ENCODE measurements at places on chromosomes 1 and 21.

DNA sequence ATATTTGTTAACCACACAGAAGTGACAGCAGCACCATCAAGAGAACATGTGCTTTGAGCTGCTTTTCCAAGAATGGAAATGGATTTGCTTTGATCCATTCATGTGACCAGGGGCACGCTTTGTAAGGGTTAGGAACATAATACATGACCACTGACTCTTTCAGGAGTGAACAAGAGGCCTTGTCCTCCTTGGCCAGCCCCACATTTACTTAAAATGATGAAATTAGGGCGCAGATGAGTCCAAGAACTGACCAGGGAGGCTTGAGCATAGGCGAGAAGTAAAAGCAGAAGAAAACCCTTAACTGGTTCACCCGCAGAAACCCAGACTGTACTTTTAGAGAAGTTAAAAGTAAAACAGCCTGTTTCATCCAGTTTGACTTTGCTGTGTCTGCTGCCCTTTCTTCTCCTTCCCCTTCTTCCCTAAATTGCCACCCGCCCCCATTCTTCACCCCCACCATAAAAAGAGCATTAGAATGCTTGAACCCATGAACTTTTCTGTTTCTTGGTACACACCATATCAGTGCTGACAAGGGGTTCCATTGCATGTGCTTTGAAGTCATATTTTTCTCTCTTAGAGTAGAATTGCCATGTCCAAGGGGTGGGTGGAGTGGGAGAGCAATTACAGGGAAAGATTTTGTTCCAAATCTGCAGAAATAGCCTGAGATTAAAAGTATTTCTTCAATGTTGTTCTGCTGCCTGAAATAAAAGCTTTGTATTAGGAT, 2.6 kb upstream of the GLUL start:
- no peak for DNase-seq

DNA sequence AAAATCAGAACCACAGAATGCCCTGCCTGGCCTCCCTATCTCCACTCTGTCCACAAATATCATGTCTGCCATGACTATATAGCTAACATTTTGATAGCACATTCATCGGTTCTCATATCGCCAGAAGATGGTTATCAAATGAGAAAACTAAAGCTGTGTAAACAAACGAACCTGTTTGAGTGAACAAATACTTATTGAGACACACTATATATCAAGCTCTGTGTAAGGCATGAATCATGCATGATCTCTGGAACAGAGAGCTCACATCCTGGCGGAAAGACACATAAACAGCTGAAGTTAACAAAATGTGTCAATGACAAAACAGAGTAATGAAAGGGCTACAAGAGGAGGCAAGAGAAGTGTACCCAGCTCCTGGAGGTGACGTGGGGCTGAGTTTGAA, 13.1 kb downstream of the KCND3 start:
- no peak for DNase-seq

DNA sequence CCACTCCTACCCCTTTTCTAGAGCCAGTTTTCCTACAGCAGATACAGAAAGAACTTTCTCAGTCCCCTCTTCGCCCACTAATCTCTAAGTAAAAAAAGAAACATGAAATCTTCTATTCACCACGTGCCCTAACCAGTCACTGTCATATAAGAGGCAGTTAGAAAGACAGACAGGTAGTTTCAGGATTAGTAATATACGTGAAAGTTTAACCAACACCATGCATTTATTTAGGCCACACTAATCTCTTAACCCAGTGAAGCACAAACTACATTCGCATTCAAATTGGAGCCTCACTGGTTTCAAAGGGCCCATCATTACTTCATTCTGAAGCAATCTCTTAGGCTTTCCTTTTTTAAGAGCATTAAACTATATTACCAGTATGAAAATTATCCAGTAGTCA, 10.1 kb downstream of the GPATCH2 start:
- no peak for DNase-seq

DNA sequence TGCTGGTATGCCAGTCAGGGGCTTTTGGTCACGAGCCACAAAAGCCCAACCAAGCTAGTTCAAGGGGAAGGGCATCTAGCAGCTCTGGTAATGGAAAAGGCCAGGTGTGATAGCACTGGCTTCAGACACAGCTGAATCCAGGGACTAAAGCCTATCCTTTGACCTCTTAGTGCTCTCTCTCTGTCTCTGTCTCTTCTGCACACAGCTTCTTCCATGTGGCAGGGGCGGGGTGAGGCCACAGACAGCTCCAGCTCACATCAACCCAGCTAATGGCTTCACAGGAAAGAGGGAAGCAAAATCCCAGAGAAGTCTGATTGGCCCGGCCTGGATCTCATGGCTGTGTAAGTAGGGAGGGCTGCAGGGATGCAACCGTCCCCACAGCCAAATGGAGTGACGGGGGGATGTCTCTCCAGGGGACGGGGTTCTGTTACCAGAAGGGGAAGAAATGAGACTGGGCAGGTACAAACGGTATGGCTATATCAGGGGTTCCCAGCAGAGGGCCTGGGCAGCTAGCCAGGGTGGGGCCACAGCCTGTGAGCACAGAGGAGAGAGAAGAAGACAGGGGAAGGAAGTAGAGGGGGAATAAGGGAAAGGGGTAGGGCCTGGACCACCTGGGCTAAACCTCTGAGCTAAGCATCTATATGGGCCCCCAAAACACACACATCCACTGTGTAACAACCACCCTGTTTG, 42.4 kb downstream of the FBXO2 start:
- DNase-seq = no peak

DNA sequence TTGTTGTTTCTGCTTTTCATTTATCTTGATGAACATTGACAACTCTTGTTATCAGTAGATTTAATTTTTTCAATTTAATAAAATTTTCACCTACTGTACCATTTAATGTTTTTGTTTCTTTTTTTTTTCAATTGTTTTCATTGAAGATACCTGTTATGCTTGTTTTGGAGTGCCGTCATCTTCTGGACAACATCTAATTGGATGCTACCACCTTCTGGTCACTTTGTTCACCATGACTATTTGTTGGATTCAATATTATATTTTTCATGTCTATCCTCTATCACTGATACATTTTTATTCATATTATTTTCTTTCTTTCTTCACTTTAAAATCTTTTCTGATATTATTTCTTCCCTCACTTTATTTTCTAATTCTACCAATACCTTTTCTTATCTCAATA, 14.0 kb downstream of the KRTAP21-2 start:
- no peak for DNase-seq

DNA sequence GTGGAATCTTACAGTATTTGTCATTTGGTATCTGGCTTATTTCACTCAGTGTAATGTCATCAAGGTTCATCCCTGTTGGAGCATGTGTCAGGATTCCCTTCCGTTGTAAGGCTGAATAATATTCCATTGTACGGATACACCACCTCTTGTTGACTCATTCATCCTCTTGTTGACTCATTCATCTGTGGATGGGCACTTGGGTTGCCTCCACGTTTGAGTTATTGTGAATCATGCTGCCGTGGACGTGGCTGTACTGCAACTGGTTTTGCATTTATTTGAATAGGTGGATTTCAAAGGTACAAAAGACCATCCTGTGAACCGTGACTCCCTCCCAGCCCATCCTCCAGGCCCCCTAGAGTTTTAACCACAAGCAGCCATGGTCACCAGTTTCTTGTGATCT, 11.9 kb upstream of the TCP10L start:
- no peak for DNase-seq

GRCh38 chr1:113938192-113938591, 9.1 kb downstream of the HIPK1 start:
- no peak for DNase-seq

DNA sequence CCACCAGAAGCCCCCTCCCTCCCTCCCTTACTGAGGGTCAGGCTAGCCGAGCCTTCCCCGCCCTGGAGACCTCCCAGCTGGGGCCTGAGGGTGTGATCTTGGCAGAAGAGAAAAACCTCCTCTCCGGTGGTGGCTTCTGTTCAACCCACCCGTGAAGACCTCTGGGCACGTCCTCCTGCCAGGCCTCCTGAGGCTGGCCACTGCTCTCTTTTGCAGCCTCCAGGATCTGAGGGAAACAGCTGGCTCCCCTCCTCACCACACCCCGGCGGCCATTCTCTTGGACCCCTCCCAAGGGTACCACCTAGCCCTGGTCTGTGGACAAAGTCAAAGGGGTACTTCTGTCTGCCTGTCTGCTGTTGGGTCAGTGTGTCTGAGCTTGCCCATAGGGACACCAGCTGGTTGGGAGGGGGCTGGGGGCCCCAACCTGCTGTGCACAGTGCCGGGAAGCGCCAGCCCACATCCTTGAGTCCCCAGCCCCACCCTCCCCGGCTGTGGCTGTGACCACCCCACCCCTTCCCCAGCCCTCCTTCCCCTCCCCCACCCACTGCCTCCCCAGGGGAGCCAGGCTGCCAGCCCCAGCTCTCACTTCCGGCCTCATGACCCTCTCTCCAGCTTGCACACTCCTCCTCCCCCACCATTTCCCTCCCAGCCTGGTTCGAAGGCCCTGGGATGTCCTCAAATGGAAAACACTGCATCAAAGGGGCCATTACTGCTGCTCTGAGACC, 48.1 kb downstream of the AHDC1 start:
- no peak for DNase-seq

DNA sequence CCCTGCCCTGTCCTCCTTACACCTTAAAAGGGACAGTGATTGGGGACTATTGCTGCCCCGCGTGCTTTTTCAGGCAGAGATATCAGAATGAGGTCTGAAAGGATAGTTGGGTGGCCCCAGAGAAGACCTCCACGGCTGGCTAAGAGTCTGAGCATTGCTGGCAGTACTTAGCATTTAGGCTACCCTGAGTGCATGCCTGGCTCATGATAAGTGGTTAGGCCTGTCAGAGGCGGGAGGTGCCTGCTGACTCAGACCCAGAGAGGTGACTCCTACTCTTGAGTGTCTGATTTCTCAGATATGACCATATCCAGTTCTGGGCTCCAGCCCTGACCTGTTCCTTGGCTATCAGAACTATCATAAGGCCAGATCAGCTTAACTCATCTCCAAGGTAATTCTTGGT, 213.7 kb downstream of the PBX1 start:
- DNase-seq = no peak

DNA sequence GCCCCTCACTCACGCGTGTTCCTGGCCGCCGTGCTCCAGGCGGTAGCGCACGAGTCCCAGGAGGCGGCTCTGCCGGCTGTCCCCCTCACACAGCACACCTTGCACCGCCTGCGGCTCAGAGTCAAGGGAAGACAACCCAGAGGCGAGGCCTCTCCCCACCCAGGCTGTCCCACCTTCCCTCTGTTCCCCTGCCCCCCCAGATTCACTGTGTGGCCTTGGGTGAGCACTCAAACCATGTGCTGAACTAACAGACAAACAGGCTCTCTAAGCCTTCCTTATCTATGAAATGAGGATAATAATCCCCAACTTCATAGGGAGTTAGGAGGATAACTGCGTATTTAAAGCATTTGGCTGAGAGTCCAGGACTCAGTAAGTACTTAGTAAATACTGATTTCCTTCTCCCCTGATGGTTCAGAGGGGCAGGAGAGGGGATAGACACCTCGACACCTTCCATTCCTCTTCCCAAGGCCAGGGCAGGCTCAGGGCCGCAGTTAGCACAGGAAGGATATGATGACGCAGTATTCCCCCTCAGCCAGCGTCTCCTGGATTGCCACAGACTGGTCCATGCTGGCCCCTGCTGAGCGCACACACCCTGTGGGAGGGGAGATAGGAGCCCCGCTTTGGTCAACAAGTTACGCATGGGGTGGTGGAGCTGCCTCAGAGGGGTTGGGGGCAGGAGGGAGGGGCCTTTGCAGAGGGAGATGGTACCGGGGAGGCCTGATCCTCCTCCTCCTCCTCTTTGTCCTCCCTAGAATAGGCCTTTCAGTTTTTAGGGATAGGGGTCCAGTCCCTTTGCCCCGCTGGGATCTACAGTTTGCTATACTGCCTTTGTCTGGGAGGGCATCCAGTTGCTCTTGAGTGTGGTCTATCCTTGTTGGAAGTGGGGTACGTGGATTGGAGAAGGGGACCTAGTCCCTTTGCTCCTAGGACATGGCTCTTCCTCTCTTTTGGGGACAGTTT, 830 bp downstream of the INPP5B start:
- no peak for DNase-seq

GRCh38 chr1:16607433-16607851, 5.9 kb downstream of the NBPF1 start:
- DNase-seq = no peak

- no peak for DNase-seq
These were observed at the start of gene BRINP2 for GRCh38 chr1:177170756-177171535. Gene BRINP2, plus strand, starts transcription at chr1:177170958. Its CDS starts 58,919 bp downstream, at chr1:177229877.

DNA sequence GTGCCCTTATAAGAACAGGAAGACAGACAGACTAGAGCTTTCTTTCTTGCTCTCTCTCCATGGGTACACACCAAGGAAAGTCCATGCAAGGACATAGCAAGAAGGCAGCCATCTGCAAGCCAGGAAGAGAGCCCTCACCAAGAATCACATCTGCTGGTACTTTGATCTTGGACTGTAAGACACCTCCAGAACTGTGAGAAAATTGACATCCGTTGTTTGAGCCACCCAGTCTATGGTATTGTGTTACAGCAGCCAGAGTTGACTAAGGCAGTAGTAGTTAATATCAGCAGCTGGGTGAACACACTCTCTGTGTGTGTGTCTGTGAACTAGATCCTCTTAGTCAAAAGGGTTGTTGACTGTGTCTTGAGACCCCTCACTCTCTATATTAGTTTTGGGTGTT, 53.8 kb upstream of the PPP2R5A start:
- no peak for DNase-seq

DNA sequence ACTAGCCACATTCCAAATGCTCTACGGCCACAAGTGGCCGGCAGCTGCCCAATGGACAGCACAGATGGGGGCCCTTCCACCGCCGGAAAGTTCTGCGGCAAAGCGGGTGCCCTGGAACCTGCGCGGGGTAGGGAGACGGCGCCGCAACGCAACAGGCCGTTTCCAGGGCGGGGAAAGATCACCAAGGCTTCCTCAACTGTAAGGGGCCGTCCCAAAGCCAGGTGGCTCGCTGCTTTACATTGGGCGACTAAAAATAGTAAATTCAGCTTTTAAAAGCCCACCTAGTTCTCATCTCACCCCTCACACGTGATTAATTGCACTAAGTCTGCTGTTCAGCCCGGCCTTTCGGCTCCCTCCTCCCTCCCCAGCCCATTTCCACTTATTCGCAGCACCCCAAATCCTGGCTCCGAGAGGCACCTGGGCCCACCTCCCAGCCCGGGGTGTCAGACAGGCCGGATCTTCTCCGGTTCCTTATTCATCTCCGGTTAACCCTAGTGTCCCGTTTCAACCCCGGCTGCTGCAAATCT, 643 bp downstream of the CFAP298 start:
- DNase-seq = no peak

GRCh38 chr1:201430776-201431175, 9.2 kb upstream of the TNNI1 start:
- no peak for DNase-seq

- DNase-seq = no peak
These were observed 21.6 kb downstream of the ROR1 start for GRCh38 chr1:63795455-63795854.

DNA sequence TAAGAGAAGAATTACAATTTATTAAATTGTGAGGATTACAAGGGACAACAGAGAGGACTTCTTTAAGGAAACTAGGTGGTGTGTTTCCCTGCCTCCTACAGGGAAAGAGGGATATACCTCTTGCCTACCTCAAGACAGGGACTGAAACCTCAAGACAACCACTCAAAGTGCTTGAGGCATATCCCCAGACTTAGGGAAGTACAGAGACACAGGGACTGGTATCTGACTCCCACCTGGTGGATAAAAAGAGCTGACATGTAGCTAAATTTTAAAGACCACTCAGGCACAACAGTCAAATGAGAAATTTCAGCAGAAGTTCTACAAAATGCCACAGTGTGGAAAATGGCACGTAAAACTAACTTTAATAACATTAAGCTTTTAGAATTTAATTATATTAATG, 21.3 kb downstream of the DENND2C start:
- no peak for DNase-seq

Data from left renal pelvis (tissue), 4 donors.